ENCODE measurements at places on chromosomes 6 and 20. TPM values are rescaled to one million over a fixed set of nuclear protein-coding genes. Genes with fewer than 3 reads are reported as not detected.

DNA sequence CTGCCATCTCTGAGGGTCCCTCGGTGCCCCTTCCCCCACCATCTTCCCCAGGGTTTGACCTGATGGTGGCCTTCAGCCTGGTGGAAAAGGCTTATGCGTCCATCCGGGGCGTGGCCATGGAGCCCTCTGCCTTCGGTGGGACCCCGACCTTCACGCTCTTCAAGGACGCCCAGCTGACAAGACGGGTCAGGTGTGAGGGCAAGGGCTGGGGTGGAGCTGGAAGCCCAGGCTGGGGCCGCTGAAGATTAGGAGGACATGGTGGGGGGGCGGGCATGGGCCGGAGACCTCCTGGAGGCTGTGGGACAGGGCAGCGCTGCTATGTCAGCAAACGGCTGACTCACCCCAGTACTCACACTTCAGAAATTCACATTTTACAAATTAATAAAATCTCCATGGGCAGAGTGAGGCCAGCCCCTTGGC, 23.5 kb downstream of the COL20A1 start:
- no peak for DNase-seq

- DNase-seq: no peak
These were observed 182.7 kb upstream of the PMEPA1 start for GRCh38 chr20:57892471-57892870.

DNA sequence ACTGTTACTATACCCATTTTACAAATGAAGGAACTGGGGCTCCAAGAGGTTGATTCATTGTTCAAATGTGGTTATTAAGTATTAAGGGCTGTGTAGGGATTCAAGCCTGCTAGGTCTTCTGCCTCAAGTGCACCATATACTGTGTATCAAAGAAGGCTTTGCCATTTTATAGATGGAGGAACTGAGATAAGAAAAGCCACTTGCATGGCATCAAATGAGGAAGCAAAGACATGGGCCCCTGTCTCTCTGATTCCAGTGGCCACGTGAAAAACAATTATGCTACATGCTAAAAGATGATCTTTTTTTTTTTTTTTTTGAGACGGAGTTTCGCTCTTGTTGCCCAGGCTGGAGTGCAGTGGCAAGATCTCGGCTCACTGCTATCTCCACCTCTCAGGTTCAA, 67.0 kb downstream of the TMEM200A start:
- DNase-seq: no peak

DNA sequence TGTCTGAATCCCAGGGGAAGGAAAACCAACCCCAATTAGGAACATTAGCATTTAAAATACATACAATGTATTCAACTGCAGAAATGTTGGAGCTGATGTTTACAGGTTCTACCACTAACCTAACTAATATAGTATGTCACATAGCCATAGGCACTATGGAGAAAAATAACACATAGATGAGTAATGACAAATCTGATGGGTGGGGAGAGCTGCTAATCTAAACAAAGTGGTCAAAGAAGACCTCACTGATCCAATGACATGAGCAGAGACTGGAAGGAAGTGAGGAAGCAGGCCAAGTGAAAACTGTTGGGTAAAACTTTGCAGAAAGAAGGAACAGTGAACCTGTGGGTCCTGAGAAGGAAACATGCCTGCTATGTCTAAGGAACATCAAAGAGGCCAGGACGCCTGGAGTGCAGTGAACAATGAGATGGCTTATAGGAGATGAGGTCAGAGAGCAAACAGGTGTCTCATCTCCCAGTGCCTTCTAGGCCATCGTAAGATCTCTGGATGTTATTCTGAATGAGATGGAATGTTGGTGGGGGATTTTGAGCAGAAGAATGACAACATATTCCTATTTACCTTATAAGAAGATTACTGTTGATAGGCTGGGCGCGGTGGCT, 135.7 kb downstream of the ALDH8A1 start:
- DNase-seq: no peak

GRCh38 chr6:135170849-135171248, 10.3 kb upstream of the MYB start:
- no peak for DNase-seq

GRCh38 chr6:46274502-46274901, 103.7 kb upstream of the ENPP5 start:
- DNase-seq: no peak

- no peak for DNase-seq
These were observed 771.7 kb downstream of the EPHA7 start for GRCh38 chr6:92647630-92648029.

DNA sequence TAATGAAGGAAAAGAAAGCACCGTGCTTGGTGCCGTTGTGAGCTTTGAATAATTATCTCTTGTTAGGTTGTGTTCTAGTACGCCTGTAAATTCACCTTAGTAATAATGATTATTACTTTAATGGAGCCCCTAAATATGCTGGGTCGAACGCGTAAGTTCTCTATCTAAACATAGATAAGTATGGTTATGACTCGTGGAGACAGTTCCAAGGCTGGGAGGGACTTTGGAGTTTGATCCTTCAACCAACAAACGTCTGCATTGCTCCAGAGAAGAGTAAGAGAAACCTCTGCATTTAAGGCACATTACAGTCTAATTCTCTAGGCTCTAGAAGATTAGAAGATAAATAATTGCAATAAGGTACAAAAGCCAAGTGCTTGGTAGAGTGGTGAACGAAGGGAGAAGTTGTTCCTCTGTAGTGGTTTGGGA, 514 bp downstream of the ACOT13 start:
- no peak for DNase-seq

GRCh38 chr6:113701552-113702254, 155.4 kb upstream of the MARCKS start:
- no peak for DNase-seq

DNA sequence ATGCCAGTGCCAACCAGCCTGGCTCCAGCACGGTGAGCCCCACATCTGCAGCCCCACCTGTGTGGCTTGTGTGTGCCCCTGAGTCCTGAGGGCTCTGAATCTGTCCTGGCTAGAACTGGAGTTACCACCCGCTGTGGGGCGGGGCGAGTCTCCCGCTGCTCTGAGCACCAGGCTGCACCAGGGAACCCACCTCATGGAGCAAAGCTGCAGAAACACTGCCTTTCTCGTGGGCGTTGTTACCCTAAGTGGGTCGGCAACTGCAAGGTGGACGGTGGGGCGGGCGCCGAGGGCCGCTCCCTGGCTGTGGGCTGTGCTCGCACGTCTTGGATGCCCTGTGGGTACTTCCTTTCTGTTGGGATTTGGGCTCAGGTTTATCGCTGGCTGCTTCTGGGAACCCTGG, 12.7 kb upstream of the ZBTB46 start:
- no peak for DNase-seq

DNA sequence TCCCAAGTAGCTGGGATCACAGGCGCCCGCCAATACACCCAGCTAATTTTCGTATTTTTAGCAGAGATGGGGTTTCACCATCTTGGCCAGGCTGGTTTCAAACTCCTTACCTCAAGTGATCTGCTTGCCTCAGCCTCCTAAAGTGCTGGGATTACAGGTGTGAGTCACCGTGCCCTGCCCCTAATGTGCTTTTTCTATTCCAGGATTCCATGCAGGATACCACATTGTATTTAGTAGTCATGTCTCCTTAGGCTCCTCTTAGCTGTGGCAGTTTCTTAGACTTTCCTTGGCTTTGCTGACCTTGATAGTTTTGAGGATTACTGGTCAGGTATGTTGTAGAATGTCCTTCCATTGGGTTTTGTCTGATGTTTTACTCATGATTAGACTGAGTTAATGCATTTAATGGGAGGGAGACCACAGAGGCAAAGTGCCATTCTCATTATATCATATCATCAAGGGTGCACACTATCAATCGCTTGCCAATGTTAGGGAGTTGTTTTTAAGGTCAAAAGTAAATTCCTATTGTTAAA, 39.6 kb upstream of the TNFAIP3 start:
- no peak for DNase-seq

DNA sequence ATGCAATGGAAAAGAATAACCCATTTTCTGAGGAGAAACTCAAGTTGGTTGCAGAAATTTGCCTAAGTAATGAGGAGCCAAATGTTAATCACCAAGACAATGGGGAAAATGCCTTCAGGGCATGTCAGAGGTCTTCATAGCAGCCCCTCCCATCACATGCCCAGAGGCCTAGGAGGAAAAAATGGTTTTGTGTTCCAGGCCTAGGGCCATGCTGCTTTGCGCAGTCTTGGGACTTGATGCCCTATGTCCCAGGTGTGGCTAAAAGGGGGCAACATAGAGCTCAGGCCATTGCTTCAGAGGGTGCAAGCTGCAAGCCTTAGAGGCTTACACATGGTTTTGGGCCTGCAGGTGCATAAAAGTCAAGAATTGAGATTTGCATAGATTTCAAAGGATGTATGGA, 485.9 kb downstream of the EYS start:
- no peak for DNase-seq

The MAP7 gene
- 6.1 TPM for total RNA-seq

The TRIM40 gene
- total RNA-seq: not detected

The MRPS26 gene
- 36.0 TPM for total RNA-seq

The PPT2 gene
- 15.1 TPM for total RNA-seq

The IP6K3 gene
- total RNA-seq: not detected

The CALHM4 gene
- total RNA-seq: not detected

The CNKSR3 gene
- total RNA-seq: 3.0 TPM

The PPP1R14C gene
- 61.3 TPM for total RNA-seq
